Amniotic stem cell (primary cell): ENCODE measurements at places on chromosomes 7 and 10.

DNA sequence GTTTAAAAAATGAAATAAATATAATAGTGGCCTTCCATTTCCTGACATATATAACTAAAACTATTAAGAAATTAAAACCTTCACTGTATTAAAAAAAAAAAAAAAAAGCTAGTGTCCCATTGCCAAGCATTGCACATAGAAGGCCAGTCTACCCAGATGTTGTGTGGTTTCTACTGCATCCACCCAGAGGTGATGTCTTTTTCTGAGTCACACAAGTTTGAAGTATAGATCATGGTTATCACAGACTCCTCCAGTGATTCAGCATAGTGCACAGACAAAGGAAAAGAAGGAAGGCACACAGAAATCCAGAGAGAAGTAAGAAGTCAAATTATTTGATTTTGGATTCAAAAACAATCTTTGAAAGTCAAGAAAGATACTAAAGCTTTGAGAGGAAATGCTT, 429.0 kb downstream of the ETV1 start:
- DNase-seq = no peak

DNA sequence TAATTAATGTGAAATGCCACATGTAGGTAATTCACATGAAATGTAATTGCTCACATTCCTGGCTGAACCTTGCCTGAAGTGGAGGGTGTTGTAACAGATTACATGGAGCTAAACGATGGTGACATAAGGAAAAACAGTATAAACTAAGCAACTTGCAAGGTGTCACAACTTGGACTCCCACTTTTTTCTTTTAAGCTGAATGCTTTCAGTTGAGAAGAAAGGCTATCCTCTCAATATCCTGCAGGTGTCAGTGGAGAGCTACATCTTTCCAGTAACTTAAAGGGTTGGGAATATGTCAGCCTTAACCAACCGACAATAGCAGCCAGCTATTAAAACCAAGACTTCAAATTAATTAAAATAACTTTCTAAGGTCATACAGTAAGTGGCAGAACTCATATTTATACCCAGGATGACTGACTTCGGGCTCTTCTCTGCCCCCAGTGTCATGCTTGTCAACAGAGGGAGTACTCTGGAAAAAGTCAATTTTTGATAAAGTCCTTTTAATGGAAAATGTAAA, 33.7 kb downstream of the NRBF2 start:
- peak; percentile 62 for DNase-seq

DNA sequence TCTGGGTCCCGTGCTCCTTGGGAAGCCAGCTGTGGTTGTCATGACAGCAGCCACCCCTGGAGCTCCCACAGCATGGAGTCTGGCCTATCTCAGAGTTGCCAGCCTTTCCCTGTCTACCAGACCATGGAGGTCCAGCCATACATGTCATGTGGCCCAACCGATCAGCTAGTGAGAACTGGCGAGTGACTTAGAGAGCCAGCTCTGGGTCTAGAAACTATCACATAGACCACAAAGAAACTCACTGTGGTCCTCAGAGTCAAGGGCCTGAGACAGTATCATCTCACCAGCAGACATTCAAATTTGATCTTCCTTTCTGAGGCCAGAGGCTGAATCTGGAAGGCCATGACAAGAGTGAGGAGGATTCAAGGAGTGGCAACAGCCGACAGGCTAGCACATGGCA, 223.3 kb upstream of the GPR26 start:
- DNase-seq = no peak

DNA sequence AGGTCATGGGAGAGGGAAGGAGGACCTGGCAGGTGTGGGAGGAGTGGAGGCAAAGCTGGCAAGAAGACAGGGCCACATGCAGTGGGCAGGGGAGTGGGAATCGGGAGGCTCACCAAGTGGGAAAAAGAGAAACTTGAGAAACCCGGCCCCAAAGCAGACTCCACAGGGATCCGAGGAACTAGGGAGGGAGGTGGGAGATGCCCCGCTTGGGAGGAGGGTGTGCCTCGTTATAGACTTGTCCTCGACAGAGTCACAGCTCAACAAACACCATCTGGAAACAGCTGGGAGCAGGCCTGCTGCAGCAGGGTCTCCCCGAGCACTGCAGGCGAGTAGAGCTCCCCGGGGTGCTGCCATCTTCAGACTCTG, 54.8 kb downstream of the MKI67 start:
- DNase-seq = no peak

GRCh38 chr7:135755351-135755753, 6.7 kb upstream of the FAM180A start:
- DNase-seq = no peak
